ENCODE measurements at places on chromosomes 7 and 10.

DNA sequence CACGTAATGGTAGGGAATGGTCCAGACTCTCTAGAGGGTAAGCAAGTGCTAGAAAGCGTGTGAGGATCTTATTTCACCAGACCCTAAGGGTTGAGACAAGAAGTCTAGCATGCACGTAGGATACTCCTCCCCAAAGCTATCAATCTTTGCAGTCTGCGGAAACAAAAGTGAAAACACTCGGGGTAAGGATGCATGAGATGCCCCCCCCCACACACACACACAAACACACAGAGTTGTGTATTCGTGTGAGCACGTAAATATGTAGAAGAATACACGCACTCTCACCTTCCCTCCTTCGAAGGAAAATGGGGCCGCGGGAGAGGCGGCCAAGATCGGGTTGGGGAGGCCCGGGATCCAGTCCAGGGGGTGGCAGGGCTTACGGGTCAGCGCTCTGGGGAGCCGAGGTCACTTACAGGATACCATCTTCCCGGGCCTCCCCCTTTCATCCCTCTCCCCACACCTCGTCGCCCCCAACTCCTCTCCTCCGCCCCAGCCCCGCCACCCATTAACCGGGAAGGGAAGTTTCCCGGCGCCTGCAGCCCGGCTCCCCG, 455 bp downstream of the CUL2 start:
- DNase-seq, result no peak

DNA sequence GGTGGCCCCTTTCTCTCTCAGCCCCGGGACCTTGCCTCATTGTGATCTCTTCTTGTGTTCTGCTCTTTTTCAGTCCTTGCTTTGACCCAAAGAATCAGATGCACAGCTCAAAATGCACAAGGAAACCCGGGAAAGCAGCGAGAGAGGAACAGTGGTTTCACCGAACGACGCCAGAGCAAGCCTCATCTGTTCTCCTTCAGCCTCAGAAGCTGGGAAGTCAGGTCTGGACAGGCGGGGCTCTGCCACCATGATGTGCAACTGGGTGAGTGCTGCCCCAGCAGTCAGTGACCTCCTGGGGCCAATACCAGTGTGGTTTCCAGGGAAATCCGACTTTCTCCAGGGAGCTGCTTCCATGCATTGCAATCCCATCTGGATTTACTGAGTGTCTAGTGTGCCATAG, 133.4 kb downstream of the PRKCQ start:
- no peak for DNase-seq

- DNase-seq, result no peak
These were observed 218.7 kb downstream of the ABCA13 start for GRCh38 chr7:48389977-48390376.

DNA sequence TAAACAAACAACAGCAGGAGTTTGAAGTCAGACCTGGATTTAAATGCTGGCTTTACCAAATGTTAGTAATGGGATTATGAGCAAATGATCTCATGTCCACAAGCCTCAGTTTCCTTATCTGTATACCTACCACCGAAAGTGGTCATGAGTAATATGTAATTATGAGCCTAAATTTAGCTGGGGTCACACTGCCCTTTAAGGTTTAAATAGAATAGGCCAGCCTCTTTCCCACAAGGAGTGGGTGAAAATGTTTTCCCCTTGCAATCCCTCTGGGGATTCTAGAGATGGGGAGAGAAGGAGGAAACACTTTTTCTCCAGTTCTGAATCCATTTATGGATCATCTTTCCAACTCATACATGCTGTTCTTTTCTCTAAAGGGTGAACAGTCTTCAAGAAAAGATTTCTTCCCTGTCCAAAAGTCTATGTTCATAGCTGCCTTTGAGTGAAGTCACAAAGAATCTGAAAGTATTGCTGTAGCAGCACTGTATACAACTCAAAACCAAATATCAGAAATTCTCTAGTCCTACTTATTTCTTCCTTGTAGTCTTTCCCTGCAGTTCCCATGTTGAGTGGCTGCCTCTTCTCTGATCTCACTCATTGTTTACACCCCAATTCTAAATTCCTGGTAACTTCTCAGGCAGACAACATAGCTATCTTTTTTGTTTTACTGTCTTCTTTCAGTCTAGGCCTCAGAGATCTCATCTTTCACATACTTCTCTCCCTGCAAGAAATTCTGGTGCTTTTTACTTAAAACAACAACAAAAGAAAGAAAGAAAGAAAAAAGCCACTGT, 7.4 kb upstream of the TSPAN12 start:
- DNase-seq, result no peak

GRCh38 chr7:94514917-94515316, 5.3 kb downstream of the CASD1 start:
- DNase-seq, result no peak

DNA sequence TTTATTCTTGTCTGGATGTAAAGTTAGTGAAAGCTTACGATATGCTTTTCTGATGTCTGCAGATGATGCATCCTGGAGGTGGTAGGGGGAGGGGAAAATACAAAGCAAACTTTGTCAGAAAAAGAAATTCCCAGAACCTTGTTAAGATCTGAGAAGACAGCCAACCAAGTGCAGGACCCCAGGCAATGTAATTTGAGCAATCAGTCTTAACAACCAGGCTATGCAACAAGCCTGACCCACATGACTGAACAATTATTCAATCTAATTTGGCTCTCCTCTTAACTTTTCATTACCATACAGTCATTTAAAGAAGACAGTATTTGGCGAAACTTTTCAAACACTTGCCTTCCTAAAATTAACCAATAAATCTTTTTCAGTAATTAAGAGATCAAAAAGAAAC, 74.5 kb downstream of the DNAJC1 start:
- DNase-seq, result no peak

DNA sequence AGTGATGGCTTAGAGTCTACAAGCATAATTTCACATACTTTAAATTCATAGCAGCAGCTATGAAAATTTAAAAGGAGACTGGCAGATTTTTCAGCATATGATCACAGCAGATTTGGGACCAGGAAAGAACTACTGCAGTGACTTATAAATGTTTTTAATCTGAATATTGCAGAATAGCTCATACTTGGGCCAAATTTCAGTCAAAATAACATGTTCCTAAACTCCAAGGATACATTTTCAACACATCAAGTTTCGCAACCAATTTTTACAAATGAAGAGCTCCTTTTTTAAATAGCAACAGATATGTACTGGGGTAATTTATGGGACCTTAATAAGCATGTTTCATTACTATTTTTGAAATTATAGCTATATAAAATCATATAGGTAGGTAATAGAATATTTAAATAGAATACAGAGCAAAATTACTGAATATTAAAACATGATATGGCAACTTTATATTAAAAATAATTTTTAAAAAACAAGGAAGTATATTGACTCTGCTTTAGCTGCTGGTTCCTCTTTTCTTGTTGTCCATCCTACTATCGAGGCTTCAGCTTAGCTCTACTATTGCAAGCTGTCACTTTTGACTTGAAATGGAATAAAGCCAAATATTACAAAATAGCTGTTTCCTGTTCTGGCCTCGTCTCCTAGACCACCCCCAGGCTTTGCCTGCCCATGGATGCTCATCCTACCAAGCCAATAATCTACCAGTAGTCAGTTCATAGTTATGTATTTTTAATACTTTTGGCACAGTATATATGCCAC, 123.1 kb downstream of the NRBF2 start:
- no peak for DNase-seq

- DNase-seq, result no peak
These were observed 43.8 kb downstream of the DPCD start for GRCh38 chr10:101631821-101632475.

GRCh38 chr10:16565604-16566003, 43.9 kb upstream of the C1QL3 start:
- DNase-seq, result no peak

GRCh38 chr7:50552139-50552538, 13.1 kb downstream of the DDC start:
- DNase-seq, result no peak

DNA sequence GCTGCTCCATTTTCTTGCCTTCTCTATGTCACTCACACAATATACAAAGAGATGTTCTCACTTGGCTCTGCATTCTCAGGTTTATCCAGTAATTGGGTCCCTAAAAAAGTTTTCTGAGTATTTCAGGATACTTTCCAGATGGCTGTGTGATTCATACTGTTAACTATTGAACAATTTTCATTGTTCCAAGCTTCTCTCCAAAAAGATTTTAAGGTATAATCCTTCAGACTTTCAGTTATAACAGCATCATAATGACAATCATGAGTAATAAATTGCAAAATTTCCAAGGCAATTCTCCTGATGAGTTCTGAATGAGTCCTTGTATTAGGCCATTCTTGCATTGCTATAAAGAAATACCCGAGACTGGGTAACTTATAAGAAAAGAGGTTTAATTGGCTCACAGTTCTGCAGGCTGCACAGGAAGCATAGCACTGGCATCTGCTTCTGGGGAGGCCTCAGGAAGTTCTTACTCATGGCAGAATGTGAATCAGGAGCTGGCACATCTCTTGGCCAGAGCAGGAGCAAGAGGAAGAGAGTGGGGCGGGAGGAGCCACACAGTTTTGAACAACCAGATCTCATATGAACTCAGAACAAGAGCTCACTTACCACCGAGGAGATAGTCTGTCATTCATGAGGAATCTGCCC, 148.1 kb downstream of the SLC16A9 start:
- DNase-seq, result no peak

DNA sequence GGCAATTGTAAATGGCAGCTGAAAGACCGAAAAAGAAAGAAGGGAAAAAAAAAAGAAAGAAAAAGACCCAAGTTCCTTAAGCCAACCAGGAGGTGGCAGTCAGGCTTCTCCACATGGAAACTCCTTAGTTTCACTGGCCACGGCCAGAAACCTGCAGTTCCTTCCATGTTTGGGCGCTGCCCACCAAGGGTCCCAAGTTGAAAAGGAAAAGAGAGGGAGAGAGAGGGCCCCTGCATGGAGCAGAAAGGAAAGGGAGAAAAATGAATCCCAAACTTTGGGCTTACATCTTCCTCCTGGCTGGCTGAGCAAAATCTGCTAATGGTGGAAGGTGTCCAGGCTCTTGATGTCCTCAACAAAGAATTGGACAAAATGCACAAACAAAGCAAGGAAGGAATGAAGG, 31.8 kb upstream of the ABCA13 start:
- DNase-seq, result no peak
